ENCODE measurements at places on chromosomes 5 and 9. TPM values are rescaled to one million over a fixed set of nuclear protein-coding genes. Genes with fewer than 3 reads are reported as not detected.

CDKN2A gene
- 2.8 TPM for total RNA-seq

BTNL8 gene
- 1.2 TPM for total RNA-seq

DNA sequence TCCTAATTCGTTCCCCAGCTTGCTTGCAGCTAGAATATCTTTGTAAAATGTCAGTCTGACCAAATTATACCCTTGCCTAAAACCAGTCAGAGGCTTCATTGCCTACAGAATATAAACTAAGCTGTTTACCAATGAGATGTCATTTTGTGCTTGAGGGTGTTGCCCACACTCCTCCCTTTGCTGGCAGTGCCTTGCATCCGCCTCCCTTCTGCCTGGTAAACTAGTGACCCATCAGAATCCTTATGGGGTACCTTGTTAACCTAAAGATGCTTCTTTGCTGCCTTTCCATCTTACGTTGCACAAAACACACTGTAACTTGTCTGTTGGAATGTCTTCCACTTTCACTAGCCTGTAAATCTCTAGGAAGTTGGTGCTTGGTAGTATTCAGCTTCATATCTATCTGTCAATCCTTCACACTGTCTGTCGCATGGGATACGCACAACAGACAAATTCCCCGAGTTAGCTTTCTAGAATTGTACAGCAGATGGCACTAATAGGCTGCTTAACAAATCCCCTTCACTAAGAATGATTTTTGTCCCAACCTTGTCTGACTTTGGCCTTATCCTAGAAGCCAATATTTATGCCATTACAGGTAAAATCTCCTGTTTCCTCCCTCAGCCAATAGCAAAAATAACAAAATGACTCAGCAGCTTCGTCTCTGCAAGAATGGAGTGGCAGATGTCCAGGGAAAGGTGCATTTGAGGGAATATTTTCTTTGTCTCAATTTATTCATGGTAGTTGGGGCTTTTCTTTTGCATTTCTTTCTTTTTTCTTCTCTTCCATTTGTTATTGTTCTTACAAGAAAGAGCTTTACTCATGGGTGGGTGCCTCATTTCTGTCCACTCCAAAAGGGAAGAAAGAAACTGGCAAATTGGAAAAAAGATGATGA is 3.0 kb downstream of the NUDT2 start:
- peaks cover 41% of the 10 kb centered on the region for H3K4me1 ChIP-seq
- DNase-seq: no peak
- H3K4me3 ChIP-seq: no peak overlapping the region
- no peaks in the 10 kb centered on the region for H3K36me3 ChIP-seq
- no peaks in the 10 kb centered on the region for H3K27me3 ChIP-seq

DNA sequence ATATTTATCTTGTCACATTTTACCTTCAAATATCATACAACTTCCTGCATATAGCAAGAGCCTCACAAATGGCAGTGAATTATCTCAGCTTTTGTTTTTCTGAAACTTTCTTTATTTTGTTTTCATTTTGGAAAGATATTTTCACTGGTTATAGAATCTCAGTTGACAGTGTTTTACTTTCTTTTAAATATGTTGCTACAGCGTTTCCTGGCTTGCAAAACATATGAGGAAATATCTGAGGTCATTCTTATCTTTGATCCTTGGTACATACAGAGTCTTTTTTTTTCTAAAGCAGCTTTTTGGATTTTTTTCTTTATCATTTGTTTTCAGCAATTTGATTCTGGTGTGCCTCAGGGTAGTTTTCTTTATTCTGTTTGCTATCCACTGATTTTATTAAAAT is 77.6 kb upstream of the CEP78 start:
- no peak overlapping the region for H3K27ac ChIP-seq
- peaks cover 2% of the 10 kb centered on the region for H3K36me3 ChIP-seq
- DNase-seq: no peak
- H3K27me3 ChIP-seq: no peaks in the 10 kb centered on the region
- H3K4me1 ChIP-seq: no peaks in the 10 kb centered on the region

DNA sequence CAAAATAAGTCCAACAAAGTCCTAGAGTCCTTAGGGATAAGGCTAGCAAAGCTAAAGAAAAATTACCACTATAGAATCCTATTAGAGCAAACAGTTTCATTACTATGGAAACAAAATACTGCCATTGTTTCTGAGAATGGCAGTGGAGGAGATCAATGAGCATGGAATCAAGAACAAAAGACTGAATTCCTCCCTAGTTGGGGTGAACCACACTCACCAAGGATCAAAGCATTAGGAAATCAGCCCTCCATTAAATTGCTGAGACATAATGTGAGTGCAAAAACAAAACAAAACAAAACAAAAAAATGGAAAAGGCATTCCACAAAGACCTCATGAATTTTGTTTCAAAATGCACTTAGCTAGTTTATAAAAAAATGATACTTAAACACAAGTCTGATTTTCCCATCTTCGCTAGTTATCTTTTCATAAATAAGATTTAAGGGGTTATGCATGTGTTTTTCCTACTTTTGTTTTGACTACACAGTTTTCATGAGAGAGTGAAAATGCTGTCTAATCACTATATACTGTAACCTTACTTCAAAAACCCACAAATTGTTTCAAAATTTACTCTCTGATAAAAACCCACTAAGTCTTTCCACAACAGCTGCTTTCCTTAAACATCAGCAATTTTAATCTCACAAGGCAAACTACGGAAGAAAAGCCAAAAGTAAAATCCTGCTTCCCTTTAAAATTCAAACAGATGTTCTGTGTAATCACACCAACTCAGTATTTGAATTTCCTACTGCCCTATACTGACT is 9.7 kb downstream of the SERINC5 start:
- no peak for DNase-seq
- H3K4me3 ChIP-seq: peak overlapping the region; percentile 57
- H3K4me1 ChIP-seq: peaks cover 68% of the 10 kb centered on the region
- H3K27ac ChIP-seq: peak overlapping the region; percentile 72
